ENCODE measurements at places on chromosomes 1 and 21.

- DNase-seq: no peak
Observed at GRCh38 chr1:105872817-105873216, 1183.7 kb upstream of the PRMT6 start.

- peak; percentile 40 for DNase-seq
Observed at GRCh38 chr1:13965770-13966398, 265.9 kb downstream of the PRDM2 start.

GRCh38 chr1:46681333-46682034 lies 9.8 kb downstream of the TEX38 start:
- no peak for DNase-seq

GRCh38 chr1:61782771-61783170 lies 40.5 kb downstream of the PATJ start:
- DNase-seq: no peak

GRCh38 chr21:37072274-37072987 lies 440 bp downstream of the PIGP start:
- peak; percentile 78 for DNase-seq

DNA sequence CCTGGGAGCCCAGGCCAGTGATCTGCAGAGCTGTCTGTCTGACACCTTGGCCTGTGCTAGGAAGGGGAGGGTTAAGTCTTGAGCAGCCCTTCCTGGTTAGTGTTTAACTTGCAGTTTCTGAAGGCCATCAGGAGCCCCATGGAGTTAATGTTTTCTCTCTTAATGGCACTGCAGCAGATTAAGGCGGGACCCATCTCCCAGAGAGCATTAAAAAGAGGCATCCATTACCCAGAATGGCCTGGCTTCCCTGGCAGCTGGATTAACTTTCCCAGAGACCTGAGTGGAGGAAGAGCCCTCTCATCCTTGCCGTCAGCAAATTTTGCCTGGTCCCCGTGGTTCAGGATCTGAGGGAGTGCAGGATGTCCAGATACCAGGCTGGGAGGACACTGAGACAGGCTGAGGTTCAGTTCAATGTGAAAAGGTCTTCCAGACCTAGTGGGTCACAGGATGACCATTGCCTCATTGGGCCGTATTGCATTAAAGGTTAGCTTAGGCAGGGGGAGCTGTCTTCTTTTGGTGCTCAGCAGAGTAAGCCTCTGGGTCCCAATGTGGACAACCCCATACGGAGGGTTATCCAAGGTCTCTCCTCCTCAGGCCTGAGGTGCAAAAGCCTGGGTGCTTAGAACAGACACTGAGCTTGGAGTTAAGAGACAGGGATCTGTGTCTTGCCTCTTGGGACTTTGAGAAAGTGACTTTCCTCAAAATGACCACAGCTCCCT lies 522.6 kb downstream of the PTPRU start:
- no peak for DNase-seq

DNA sequence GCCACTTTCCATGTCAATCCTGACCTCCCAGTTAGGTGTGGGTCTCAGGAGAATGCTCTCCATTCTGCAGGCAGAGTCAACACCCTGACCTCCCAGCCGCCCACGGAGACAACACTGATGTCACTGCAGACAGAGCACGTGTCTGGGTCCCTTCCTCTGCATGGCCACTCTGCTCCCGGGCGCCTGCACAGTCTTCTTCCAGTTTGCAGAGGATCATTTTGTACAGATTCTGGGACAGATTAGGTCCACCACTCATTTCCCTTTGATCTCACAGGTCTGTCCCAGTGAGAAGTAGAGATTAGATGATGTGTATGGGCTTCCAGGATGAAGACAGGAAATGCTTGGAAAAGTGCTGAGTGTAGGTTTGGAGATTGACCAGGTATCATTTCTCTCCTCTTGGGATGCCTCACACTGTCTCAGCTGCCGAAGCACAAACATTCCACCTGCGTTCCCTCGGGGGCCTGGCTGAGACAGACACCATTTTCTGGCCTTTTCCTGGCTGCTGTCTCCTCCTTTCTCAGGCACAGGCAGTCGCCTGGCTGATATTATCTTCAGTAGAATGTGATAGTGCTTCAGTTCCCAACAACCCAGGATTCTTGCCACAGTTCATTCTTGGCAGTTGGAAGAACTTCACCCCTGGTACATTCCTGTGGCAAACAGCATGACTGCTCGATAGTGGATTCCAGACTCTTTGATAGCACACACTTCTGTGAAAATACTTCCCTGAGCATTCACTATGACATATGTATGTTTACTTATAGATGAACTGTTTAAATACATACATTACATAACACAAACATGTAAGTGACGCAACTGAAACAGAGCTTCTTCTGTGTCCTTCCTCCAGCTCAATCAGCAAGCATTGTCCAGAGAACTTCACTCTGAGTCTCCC lies 7.9 kb downstream of the MYBPHL start:
- no peak for DNase-seq

GRCh38 chr1:2525572-2525919 lies 850 bp downstream of the PANK4 start:
- no peak for DNase-seq

DNA sequence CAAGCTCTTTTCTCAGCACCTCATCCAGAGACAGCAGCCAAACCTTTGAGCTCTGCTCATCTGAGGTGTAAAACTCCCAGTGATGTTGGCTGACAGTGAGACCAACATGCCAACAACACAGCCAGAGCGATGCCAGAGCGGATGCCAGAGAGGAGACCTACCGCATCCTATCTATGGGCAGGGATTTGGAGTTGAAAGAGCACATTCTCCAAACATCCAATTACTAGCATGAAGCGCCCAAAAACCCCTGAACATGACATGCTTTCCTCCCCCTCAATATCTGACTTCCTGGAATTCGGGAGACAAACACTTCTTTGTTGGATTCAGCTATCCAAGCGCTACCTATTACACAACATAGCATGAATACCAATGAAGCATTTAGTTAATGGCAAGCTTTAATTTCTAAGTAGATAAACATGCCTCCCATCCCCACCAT lies 23.1 kb upstream of the PAXBP1 start:
- DNase-seq: no peak

DNA sequence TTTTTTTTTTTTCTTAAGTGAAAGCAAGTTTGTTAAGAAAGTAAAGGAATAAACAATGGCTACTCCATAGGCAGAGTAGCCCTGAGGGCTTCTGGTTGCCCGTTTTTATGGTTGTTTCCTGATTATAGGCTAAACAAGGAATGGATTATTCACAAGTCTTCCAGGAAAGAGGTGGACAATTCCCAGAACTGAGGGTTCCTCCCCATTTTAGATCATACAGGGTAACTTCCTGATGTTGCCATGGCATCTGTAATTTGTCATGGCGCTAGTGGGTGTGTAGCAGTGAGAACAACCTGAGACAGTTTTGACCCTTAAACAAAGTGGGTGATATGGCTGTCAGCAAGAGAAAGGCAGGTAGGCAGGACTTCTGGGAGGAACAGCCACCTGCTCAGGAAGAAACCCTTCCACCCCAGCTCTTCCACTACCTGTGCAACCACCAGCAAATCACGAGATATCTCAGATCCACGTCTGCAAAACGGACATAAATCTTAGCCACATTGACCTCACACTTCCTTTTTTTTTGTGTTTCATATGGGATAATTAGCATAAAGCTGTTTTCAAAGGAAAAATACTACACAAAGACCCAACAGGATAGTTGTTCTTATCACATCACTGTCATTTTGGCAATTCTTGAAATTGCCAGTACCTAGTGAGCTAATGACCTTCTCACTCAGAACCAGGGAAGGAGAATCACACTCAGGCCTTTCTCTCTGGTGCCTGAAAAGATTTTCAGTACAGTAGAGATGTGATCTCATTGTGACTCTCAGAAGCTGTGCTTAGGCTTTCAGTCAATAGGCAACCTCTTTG lies 34.8 kb upstream of the DUSP10 start:
- no peak for DNase-seq

DNA sequence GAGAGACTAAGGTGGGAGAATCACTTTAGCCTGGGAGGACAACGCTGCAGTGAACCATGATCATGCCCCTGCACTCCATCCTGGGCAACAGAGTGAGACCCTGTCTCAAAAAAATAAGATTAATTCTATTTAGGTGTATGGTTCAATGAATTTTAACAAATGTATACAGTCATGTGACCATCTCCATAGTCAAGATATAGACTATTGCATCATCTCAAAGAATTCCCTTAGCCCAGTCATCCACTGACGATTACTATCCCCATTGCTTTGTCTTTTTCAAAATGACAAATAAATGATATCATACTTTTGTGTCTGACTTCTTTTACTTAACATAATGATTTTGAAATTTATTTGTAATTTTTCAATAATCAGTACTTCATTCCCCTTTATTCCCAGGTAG lies 260.0 kb downstream of the LRRC7 start:
- DNase-seq: no peak

DNA sequence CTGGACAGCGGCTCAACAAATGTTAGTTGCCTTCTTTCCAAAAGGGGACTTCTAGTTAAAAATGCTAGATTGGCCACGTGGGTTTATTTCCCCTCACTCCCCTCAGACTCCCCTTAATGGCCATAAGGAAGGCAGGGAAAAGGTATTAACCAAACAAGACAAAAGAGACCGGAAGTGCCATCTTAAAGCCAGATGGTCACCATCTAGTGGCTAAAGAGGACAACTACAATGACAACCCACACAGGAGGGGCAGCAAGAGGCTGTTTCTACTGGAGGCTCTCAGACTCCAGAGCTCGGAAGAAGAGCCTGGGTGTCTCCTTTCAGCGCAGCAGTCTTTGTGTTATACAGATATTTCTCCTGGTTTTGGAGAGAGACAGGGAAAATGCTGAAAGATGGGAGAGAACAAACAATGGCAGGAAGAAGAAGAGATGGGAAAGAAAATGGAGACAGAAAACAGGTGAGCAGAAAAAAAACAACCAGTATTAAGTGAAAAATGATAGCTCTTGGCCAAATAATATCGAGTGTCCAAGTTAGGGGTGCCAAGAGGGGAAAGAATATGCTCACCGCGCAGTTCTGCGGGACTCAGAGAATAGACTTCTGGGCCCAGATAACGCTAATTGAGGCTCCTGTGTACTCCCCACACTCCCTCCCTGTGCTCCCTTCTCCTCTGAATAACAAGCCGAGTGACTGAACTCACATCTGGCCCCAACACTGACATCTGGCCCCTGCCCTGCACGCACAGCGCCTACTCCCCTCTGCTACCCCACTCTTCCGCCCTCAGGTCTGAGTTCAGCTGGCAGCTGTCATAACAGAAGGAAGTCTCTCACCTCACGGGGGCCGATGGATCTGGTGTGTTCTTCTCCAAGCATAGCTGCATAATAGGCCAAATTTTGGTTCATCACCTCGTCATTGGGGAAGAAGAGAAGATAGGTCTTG lies 9.6 kb downstream of the P3H1 start:
- DNase-seq: no peak

GRCh38 chr21:34933609-34934335 lies 115.3 kb downstream of the RUNX1 start:
- no peak for DNase-seq

GRCh38 chr1:228204958-228205357 lies 2.9 kb upstream of the OBSCN start:
- no peak for DNase-seq

DNA sequence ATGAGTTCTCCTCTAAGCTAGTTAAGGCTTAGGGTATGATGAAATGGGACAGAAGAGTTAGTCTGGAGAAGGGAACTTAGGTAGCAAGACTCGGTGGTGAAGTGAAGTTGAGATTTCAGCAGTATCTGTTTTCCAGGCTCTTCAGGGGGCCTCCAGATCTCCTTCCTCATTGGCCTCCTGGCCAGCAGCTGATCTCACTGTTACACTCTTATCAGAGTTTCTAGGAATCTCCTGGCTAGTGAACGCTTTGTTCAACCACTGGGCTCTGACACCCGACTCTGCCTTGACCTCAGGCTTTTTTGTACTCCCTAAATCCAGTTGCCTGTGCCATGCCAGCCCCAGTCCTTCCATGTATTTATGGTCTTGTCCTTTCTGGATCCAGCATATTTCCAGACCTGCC lies 311.0 kb downstream of the ASTN1 start:
- no peak for DNase-seq

DNA sequence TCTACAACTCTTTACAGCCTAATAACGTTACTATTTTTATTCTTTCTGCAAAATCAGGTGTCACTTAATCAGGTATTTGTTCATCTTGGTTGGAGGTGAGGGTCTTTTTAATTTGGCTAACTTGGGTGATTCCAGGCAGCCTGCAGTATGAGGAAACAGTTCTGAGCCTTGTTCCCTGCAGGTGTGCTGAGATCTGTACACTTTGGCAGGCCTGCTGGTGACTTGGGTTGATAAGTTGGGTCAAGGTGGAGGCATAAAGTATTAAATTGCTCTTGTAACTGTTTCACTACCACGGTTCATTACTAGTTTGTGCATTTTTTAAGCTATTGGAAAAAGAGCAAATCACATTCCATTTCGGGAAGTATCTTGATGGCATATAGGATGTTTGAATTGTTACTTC lies 10.0 kb downstream of the MAP3K21 start:
- DNase-seq: no peak

DNA sequence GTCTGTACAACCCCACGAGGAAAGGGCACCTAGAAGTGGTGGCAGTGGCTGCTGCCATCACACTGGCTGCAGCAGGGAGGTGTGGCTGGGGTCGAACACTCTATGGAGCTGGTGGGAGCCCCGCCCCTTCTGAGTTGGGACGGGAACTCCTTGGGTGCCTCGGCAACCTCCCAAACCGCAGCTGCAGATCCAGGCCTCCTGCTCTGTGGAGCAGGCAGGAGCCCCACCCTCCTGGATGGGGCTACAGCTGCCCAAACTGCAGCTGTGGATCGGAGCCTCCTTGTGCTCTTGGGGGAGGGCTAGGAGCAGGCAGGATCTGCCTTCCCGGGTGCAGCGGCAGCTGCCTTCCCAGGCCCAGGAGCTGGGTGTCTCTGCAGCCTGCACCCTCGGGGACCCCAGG lies 38.9 kb upstream of the TARDBP start:
- no peak for DNase-seq

DNA sequence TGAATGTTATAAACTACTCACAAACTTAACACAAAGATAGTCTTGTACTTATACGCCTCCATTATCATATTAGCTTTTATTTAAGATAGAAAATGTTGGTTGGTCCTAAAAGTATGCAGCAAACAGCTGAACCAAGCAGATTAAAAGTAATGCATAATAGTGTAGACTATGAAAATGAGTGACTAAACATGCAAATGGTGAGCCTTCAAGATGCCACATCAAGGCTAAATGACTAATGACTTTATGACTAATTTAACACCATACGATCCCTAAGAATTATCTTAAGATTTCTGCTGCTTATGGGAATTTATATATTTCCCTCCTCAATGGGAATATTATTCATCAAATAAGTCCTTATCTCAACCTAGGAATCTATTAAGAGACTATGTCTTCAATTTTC lies 4.6 kb downstream of the GPATCH2 start:
- DNase-seq: no peak

GRCh38 chr1:99784143-99784542 lies 17.7 kb upstream of the FRRS1 start:
- no peak for DNase-seq

DNA sequence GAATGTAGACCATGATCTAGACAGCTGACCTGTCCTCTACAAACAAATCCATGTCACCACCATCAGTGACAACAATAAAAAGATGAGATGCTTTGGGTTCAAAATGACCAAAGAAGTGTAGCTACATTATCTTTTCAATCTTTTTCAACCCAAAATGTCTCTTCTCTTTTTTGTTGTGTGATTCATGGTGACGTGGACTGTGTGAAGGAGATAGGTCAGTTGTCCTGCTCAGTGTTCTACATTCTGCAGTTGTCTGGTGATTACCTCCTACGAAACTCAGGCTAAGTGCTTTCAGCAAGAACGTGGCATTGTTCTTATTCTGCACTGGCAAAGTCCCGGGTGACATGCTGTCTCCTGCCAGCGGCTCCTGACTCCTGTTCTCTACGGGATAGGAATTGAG lies 73.1 kb downstream of the PRKAB2 start:
- DNase-seq: no peak

- no peak for DNase-seq
Observed at GRCh38 chr1:15410223-15410883, 665 bp downstream of the EFHD2 start.

Data from NCI-H1417 treated with DMSO at 0.1 percent for 48 hours (cell line).